ENCODE measurements at places on chromosomes 5 and 9.

GRCh38 chr9:93118863-93119702 lies 15.0 kb downstream of the NINJ1 start:
- DNase-seq: peak; percentile 27

- no peak for DNase-seq
Measured at GRCh38 chr9:34362614-34363214, 14.0 kb downstream of the MYORG start.

- DNase-seq: no peak
Measured at GRCh38 chr5:175123542-175123941, 320.4 kb downstream of the DRD1 start.

DNA sequence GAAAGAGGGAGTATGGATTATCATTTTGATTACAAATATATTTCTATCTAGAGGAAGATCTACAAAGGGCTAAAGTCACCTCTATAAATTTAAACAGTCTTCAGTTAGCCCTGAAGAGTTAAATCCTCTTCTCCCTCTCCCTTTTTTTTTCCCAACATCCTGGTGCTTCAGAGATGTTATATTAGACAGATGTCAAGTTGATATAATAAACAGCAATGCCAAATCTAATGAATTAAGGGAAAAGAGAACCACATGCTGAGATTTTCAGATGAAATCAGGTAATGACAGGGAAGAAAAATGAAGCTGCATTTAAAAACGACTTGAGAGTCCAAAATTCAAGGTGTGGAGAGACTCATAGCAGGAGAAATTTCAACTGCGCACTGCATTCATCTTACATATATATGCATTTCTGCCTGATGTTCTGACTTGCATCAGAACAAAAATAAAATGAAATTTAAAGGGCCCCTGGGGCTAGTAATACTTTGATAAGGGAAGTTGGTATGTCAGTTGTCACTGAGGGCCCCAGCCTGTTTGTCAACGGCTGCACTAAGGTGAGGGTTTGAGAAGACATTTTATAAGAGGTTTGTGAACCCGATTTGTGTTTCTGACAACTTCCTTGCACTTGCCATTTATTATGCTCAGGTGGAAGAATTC lies 338.9 kb upstream of the PANK3 start:
- DNase-seq: no peak

GRCh38 chr9:136694163-136694871 lies 7.1 kb upstream of the AGPAT2 start:
- DNase-seq: peak; percentile 90

GRCh38 chr5:115946655-115947054 lies 15.6 kb upstream of the LVRN start:
- no peak for DNase-seq
